Activated CD4-positive, alpha-beta T cell treated with anti-CD3 and anti-CD28 coated beads, Interleukin-2, Interleukin-6, amounts not matched to agents 100 ng/mL and 50 ng/mL, durations not matched to agents 16 hours and 8 hours (primary cell): ENCODE measurements at places on chromosomes 5 and 9.

DNA sequence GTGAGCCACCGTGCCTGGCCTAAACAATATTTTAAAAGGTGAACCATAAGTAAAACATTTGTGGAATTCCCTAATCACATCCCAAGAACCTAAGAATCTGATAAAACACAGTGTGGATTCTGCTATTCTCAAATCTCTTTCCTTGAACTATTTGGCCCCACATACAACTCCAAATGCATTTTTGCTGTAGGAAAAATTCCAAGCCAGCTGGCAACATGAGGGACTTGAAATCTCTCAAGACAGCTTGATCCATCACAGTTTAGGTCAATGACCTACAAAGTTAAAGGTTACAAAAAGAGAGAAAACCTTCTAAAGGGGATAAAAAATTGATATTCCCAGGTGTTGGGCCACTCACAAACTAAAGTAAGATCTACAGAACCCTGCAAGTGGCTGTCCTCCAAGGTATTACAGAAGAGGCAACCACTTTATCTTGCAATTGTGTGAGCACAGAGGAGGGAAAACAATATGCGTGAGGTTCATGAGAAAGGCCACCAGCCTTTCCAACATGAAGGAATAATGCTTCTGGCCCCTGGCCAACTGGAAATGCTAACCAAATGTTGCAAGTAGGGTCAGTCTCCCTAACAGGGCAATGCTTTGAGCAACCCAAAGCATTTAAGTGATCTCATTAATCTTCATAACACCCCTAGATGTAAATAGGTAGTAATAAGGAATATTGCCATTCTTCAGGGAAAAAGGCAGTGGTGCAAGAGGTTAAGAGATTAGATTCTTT, 221.4 kb downstream of the SEMA5A start:
- no peak for DNase-seq

DNA sequence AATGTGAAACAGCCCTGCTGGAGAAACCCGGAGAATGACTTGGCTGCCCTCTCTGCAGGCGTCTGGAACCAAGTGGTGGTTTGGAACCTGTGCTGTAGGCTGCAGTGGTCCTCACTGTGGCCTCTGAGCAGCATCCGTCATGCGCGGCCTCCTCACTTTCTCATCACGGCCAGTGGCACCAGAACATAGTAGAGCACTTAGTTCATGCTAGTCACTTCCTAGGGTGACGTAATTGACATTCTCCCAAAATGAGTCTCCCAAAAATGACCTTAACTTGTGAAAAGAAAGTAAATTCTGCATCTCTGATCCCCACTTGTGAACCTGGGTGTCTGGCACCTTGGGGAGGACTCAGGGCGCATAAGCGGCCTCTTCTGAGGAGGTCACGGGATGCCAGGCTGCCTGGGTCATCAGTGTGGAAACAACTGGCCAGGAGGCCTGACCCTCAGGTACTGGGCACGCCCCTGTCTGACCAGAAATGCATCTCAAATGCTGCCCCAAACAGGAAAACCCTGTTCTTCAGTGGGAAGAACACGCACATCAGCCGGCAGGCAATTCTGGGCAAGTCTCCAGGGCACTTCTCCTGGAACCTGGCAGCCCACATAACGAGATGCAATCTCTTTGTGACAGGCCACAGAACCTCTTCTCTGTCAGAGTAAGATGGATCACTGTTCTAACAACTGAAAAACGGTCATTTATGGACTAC, 36.6 kb upstream of the SPTLC1 start:
- no peak for DNase-seq

- no peak for DNase-seq
Observed at GRCh38 chr9:137626464-137626863, 7.7 kb downstream of the EHMT1 start.

- DNase-seq = no peak
Observed at GRCh38 chr9:113621309-113621791, 157.8 kb downstream of the RGS3 start.

DNA sequence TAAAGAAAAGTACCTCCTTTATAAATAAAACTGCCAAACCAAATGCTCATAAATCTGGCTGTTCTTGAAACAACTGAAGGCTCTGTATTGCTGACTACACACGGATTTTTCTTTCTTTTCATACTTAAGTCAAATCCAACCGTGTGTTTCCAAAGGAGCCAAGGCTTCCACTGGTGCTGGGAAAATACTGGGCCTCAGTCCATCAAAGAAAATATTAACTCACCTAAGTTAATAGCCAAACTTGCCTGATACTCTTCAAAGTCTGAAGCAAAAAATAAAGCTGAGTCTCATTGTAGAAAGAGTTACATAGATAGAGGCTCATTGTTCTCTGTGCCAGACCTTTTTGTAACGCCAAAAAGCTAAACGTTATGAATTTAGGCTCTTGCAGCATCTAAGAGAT, 350.4 kb upstream of the CDH9 start:
- no peak for DNase-seq

DNA sequence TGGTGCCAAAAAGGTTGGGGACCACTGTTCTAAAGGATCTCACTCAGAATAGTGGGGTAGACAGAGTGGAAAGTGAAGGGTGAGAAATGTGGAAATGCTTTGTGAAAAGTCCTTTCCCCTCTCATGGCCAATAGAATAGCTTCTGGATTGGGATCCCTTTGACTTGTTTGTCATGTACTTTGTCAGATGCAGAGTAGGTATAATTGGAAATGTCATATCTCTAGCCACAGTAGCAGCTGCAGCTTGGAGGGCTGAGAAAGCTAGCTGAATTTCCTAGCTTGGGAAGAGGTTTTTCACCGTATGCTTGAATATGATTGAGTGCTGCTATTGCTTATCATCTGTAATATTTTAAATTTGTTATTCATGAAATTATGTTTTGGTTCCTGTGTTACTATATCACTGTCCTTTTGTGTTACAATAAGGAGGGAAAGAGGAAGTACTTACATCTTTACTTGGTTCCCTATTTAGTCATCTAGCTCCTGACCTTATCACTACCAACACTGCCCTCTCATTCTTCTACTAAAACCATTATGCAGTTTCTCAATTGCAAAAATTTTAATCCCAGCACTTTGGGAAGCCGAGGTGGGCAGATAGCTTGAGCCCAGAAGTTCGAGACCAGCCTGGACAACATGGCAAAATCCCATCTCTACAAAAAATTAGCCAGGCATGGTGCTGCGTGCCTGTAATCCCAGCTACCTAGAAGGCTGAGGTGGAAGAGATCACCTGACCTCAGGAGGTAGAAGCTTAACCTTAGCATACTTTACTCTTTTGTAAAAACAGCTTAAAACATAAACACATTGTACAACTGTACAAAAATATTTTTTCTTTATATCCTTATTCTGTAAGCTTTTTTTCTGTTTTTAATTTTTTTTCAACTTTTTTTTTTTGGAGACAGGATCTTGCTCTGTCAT, 12.4 kb downstream of the SLC30A5 start:
- DNase-seq = no peak

DNA sequence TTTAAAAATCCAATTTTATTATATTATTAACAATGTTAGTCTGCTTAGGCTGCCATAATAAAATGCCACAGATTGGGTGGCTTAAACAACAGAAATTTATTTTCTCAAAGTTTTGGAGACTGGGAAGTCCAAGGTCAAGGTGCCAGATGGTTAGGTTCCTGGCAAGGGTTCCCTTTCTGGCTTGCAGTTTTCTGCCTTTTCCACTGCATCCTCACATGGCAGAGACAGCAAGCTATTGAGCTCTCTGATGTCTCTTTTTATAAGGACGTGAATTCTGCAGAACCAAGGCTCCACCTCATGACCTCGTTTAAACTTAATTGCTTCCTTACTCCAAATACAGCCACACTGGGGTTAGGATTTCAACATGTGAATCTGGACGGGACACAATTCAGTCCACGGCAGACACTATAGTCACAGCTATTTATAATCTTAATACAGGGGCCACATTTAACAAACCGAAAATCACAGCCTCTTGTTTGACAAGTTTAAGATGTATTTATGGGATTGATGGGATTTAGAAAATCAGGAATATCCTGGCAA, 174.9 kb upstream of the PUM3 start:
- no peak for DNase-seq

DNA sequence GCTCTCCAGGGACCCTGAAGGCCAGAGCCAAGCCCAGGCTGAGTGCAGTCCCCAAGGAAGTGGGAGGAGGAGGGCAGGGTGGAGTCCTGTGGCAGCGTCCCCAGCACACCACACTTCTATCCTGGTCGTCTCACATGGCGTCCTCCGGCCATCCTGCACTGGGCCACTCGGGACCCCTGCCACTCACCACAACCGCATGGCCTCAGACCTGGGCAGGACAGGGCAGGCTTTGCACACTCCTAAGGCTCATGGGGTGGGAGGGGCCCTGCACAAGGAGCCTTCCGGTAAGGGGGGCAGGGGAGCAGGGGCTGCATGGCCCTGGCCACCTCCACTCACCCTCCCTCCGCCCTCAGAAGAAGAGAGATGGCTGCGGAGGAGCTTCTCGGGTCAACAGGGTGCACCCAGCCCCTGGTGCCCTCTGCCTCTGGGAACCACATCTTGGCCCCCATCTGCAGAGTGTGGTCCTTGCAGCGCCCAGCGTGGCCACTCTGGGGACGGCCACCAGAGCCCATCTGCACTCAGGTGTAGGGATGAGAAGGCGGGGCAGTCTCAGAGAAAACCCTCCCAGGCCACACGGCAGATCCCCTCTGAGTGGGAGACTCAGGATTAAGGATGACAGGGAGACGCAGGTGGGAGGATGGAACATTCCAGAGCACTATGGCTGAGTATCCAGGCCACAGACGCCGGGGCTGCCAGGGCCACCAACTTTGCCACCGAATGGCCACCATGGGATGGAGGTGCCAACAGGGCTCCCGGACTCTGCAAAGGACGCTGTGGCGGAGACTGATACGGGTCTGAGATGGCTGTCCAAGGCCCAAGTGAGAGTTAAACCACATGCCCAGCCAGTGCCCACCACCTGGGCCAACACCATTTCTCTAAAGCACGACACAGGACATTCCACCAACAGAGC, 7.6 kb downstream of the TPPP start:
- no peak for DNase-seq

GRCh38 chr9:111078391-111079038, 40.2 kb upstream of the LPAR1 start:
- no peak for DNase-seq

GRCh38 chr9:5269249-5269715, 35.2 kb downstream of the RLN2 start:
- no peak for DNase-seq

- DNase-seq = no peak
Observed at GRCh38 chr9:131181091-131181681, 55.8 kb downstream of the NUP214 start.

GRCh38 chr9:133463864-133464615, 4.3 kb downstream of the CACFD1 start:
- no peak for DNase-seq

- peak; percentile 7 for DNase-seq
Observed at GRCh38 chr5:35016174-35017051, 31.3 kb downstream of the AGXT2 start.

DNA sequence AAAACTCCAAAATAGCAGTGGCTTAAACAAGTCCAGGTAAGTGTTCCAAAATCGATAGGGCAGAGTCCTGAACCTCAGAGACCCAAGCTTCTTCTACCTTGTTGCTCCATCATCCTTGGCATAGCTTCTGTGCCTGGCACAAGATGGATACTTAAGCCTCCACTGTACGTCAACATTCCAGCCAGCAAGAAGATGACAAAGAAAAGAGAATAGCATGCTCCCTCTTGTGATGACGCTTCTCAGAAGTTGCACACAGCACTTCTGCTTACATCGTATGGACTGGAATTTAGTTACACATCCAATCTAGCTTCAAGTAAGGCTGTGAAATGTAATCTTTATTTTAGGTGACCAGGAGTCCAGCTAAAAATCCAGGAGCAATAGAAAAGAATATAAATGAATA, 227.4 kb downstream of the ESM1 start:
- DNase-seq = no peak

DNA sequence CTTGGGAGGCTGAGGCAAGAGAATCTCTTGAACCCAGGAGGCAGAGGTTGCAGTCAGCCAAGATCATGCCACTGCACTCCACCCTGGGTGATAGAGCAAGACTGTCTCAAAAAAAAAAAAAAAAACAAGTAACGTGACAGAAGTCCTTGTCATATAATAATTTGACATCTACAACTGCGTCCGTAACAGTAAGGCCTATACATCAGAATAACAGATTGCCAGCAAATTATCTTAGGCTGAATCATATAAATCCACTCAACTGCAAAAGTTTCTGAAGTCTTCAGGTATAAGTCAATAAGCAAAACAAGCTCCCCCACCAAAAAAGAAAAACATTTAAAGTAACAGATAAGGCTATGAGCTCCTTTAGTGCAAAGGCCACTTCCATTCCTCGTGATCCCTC, 3.3 kb downstream of the MAPKAP1 start:
- DNase-seq = no peak

- peak; percentile 16 for DNase-seq
Observed at GRCh38 chr5:146947181-146947941, 68.8 kb upstream of the PPP2R2B start.

GRCh38 chr5:14063138-14063537, 80.0 kb upstream of the TRIO start:
- DNase-seq = no peak

DNA sequence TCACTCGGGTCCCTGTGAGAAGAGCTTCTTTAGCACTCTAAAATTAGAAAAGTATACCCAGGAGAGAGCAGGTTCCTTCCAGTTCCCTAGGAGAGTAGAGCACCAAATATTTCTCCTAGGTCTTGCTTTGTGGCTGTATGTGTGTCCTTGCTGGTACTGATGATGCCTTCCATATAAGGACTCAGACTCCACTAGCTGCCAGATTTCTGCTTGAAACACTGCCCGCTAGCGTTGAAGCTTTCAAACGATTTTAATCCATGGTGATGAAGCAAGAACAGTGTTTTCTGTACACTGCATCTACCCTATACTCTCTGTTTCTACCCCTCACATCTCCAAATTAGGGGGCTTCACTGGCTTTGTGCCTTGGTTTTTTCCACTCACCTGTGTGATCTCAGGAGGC, 2.4 kb upstream of the SMC2 start:
- DNase-seq = peak; percentile 35

- no peak for DNase-seq
Observed at GRCh38 chr5:90657788-90658187, 99.2 kb downstream of the ADGRV1 start.

- DNase-seq = peak; percentile 65
Observed at GRCh38 chr9:37464426-37465248, 613 bp downstream of the ZBTB5 start.

- DNase-seq = no peak
Observed at GRCh38 chr5:78555870-78556269, 92.7 kb downstream of the LHFPL2 start.

- DNase-seq = no peak
Observed at GRCh38 chr5:39750661-39751060, 325.9 kb upstream of the DAB2 start.
